ENCODE measurements at places on chromosomes 11 and 22. TPM values are rescaled to one million over a fixed set of nuclear protein-coding genes. Genes with fewer than 3 reads are reported as not detected.

DNA sequence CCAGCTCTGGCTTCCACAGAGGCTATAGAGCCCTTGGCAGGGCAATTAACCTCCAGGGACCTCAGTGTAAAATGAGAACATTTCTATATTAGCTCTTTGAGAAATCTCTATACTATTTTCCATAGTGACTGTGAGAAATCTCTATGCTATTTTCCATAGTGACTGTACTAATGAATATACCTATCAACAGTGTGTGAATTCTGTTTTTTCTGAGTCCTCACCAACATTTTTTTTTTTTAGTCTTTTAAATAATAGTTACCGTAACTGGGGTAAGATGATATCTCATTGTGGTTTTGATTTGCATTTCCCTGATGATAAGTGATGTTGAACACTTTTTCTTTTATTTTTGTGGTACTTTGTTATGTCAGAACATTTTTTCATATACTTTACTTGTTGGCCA is 7.0 kb upstream of the MTNR1B start:
- DNase-seq = no peak

GRCh38 chr11:88806410-88806809 is 259.4 kb downstream of the GRM5 start:
- DNase-seq = no peak

DNA sequence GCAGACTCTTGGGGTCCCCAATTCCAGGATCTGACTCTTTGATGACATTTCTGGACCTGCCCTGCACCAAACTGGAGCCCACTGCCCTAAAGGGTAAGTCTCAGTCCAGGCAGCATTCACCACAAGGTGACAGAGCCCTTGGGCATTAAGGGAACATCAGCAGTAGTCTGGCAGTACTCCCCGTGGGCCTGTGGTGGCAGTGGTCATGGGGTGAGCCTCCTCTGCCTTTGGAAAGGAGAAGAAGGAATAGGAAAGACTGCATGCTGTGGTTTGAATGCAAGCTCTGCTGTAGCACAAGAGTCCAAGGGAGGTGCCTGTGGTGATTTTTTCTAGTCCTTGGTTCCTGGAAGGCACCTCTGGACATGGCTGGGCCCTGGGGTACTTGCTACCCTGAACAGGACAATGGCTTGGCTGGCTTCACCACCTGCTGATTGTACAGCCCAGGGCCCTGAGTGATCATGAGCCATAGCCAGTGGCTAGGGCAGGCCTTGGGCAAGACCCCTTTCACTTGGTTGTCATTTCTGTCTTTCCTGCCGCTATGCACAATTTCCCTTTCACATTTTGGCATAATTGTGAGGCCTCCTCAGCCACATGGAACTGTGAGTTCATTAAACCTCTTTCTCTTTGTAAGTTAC is 160.7 kb upstream of the GRIA4 start:
- DNase-seq = no peak

DNA sequence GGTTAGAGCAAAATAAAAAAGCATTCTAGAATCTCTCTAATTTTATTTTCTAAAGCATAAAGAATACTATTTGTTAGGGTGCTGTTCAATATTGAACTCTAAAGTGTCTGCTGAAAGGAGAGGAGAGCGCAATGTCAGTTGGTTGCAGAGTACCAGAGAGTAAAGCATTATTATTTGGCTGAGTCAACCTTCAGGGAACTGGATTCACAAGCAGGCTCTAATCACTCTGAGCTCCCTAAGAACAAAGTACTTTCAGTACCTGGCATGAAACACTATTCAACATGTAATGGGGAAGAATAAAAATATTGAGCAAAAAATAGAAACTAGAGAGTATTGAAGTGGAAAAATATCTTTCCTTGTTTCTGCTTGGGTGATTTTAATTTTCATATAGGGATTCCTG is 961.0 kb upstream of the CCDC90B start:
- no peak for DNase-seq

GRCh38 chr11:48083421-48083820 is 103.1 kb downstream of the PTPRJ start:
- no peak for DNase-seq

DNA sequence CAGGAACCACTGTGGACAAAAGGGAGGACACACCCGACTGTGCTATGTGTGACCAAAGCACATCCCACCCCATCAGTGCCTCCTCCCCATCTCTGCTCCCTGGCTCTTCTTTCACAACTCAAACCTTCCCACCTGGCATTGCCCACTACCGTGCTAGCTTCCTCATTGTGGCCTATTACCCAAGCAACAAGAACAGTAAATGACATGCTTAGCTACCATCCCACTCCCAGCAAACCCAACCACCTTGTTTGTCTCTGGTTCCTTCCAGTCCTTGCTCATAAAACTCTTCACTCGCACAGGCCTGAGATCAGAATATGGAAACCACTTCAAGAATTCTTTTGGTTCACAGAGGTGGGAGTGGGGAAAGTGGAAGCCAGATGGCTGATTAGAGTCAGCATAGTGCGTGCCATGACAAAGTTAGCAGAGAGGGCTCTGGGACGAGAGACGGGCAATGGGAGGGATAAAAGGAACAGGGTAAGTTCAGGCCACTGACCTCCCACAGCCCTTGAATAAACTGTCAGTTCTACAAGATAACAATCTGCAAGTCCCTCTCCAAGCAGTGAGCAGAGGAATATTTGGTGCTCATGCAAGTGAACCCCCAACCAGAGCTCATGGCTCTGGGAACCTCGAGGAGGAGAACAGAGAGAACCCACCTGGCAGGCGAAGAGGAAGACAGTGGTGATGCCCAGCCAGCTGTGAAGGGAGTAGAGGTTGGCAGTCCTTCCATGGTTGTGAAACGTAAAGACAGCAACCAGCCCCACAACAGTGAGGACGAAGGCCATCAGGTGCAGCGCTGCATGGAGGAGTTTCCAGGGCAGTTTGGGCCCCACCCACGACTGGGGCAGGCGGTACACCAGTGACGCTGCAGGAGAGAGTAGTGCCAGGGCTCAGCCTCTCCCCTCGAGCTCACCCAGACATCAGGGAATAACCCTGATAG is 8.3 kb downstream of the CYB561A3 start:
- no peak for DNase-seq

DNA sequence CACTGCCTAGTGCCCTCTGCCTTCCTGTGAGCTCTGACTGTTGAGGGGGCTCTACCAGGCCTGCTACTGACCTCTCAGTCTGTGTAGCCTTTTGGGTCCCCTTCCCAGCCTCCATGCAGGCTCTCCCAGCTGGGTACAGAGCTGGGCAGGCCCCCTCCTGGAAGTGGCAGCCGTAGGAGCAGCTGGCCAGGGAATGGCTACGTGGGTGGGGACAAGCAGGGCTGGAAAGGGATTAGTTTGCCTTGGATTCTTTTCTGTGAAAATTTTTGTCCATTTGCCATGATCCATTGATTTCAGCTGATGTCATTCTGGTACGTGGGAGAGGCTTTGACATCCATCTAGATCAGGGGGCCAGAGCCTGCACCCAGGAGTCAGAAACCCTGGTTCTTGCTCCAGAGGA is 23.9 kb upstream of the NECTIN1 start:
- DNase-seq = no peak

DNA sequence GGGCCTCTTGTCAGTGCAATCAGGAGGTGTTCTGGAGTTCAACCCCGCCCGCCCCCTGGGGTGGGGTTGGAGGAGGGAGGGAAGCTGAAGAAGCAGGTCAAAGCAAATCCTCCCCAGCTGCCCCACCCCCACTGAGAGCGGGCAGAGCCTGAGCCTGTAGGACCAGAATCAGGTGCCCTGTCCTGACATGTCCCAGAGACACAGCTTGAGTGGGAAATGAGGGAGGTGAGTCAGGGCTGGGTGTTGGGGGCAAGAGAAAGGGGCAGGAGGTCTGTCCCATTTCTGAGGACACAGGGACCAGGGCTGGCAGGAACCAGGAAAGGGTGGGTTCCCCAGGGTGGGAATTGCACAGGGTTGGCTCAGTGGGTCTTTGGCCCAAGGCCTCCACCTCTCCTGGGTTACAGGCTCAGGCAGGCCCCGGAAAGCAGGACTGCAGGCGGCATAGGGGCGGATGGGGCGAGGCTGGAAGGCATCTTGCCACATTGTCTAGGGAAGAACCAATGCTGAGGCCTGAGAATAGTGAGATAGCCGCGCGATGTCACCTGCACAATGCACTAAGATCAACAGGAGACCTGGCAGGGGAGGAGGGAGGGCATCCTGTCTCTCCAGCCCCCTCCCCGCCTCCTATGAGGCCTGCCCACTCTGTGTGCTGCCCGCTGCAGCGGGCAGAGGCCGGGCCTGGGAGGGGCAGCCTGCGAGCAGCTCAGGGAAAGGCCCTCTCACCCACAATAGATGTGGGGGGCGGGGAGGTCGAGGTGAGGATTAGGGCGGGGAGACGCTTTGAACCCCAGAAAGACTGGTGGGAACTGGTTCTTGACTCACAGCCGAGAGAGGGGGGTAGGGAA is 32.4 kb downstream of the NECTIN1 start:
- DNase-seq = no peak

GRCh38 chr11:75029836-75030631 is 41.3 kb downstream of the NEU3 start:
- DNase-seq = no peak

DNA sequence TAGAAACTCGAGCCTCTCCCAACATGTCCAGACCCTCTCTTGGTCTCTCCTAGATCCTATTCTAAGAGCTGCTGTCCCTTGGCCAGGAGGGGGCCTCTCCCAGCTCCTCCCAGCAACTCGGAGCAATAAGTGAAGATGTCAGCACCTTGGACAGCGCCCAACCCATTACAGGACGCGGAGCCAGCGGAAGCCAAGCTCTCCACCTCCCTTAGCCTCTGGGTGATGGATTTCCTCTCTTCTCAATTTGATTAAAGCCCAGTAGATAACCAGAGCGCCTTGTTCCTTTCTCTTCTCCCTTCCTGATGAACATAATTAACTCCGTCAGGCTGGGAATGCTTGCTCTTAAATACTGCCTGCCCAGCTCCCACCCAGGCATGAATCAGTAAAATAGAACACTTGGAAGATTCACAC is 26.2 kb upstream of the TPBGL start:
- DNase-seq = peak; percentile 73

GRCh38 chr11:25794804-25795203 is 537.1 kb upstream of the ANO3 start:
- DNase-seq = no peak

DNA sequence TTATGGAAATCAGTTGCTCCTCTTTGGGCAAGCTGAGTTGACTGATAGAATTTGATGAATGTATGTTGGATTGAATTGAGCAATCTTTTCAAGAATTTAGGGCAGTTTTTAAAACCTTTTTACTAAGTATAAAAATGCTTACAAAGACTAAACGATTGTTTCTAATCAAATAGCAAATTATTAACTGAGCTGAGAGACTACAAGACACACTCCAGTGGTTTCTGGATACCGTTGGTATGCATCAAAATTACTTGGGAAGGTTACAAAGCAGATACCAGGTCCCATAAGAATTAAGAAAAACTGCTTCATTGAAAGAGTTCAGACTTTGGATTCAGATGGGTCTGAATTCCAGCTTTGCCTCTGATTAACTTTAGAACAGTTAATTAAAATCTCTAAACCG is 721.4 kb downstream of the FAM181B start:
- DNase-seq = no peak

- DNase-seq = no peak
Measured at GRCh38 chr11:92329646-92330045, 105.0 kb downstream of the FAT3 start.

DNA sequence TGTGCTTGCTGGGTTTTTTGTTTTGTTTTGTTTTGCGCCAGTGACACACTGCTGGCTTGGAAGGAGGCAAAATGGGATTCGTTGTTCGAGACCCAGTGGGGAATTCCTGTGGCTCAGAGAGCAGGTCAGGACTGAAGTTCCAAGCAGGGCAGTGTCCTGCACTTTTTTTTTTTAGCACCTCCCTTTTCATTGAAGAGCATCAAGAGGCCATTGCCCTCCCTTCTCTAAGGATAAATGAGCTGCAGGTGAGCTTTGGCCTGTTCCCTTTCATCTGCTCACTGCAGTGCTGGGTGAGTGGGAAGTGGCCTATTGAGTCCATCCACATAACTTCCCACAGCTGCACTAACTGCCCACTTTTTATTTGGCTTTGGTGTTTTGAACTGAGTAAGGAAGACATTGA is 87.8 kb downstream of the ARHGAP42 start:
- no peak for DNase-seq

- no peak for DNase-seq
Measured at GRCh38 chr11:10273738-10274137, 20.3 kb downstream of the SBF2 start.

DNA sequence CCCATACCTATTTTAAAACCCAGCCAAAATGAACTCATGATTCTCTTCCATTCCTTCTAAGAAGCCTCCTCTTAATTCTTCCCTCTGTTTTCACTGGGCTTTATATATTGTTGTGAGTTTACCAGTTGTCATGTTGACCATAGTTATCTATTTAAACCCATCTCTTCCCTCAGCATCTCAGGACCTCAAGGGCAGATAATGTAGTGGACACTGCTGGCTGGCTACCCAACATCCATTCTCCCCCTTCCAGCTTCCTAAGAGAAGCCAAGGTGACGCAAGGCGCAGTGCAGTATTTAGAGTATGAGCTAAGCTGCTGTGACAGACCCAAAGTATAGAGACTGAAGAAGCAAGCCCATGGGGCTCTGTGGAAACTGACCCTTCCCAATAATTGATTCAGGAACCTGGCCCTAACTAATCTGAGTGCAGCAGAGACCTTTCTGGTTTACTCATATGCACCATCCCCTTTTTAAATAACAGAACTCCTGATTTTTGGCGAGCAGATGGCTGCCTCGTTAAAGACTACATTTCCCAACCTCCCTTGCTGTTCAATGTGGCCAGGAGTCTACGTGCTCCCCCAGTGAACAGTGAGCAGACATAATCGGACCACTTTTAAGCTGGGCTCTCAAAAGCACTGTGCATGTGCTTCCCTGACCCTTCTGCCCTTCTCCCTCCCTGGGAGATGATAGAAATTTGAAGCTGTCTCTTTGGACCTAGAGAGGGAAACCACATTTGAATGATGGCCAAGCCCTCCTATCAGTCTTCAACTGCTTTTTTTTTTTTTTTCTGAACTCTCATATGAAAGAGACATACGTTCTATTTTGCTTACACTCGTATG is 28.1 kb upstream of the CREB3L1 start:
- no peak for DNase-seq

DNA sequence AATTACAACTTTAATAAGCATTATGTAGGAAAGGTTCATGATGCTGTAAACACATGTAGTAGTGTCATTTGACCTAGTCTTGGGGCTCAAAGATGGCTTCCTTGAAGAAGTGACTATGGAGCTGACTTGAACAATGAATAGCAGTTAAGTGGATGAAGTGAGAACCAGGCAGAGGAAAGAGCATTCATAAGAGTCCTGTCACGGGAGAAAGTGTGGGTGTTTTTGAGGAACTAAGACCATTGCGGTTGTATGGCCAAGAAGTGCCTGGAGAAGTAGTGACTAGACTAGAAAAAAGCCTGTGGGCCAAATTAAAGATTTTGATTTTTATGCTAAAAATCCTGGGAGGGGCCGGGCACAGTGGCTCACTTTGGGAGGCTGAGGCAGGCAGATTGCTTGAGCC is 7.2 kb upstream of the IL18BP start:
- DNase-seq = no peak

- DNase-seq = no peak
Measured at GRCh38 chr11:63892228-63892627, 24.7 kb downstream of the RCOR2 start.

GRCh38 chr11:46701078-46701654 is 335 bp downstream of the ZNF408 start:
- DNase-seq = no peak

The TNNT3 gene
- 4,757 TPM for total RNA-seq

The BBOX1 gene
- total RNA-seq = not detected

The SLC43A1 gene
- 4.1 TPM for total RNA-seq

The NAV2 gene
- total RNA-seq = 5.9 TPM

The FAM227A gene
- 0.18 TPM for total RNA-seq

The FOLR2 gene
- total RNA-seq = 8.6 TPM

The KIRREL3 gene
- not detected for total RNA-seq

The MN1 gene
- 21.0 TPM for total RNA-seq

The POU2AF2 gene
- total RNA-seq = 0.98 TPM

The SCO2 gene
- not detected for total RNA-seq

The PLET1 gene
- not detected for total RNA-seq

Measured in psoas muscle (tissue), 8 donors.